ENCODE measurements at places on chromosomes 7 and 10.

GRCh38 chr7:108503112-108504026 lies 22.6 kb downstream of the PNPLA8 start:
- DNase-seq, result no peak

GRCh38 chr7:106793015-106793975 lies 71.8 kb upstream of the PIK3CG start:
- no peak for DNase-seq

GRCh38 chr10:60281792-60282353 lies 107.8 kb downstream of the ANK3 start:
- DNase-seq, result no peak

DNA sequence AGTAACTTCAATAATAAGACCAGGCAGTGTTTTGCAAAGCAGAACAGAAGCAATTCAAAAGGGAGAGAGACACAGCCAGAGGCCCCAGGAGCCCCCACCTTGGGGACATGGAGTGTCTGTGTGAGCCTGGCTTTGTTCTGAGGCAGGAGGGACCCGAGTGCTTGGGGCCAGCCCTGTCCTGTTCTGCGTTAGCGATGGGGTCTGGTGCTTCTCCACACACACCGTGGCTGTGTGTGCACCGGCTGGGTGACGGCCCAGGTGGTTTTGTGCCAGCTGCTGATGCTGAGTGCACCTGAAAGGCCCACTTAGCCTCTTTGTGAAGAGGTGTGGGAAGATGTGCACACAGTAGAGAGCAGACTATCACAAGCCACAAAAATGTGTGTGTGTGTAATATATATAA lies 468.9 kb downstream of the DNAJB6 start:
- DNase-seq, result no peak

DNA sequence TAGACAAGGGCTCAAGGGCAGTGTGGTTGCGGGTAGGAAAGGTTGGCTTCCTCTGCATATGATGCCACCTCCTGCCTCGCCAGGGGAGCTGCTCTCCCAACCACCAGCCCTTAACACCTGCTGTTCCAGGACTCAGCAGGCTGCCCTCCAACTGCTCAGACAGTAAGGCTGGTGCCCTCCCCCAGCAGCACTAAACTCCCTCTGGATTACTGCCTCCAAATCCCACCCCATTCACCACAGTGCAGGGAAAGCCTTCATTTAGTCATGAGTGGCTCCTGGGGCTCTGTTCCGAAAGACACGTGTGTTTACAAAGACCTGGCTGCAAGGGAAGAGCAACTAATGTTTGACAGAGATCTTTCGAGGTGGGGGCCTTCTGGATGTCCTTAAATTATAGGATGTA lies 437.2 kb upstream of the MKI67 start:
- no peak for DNase-seq

DNA sequence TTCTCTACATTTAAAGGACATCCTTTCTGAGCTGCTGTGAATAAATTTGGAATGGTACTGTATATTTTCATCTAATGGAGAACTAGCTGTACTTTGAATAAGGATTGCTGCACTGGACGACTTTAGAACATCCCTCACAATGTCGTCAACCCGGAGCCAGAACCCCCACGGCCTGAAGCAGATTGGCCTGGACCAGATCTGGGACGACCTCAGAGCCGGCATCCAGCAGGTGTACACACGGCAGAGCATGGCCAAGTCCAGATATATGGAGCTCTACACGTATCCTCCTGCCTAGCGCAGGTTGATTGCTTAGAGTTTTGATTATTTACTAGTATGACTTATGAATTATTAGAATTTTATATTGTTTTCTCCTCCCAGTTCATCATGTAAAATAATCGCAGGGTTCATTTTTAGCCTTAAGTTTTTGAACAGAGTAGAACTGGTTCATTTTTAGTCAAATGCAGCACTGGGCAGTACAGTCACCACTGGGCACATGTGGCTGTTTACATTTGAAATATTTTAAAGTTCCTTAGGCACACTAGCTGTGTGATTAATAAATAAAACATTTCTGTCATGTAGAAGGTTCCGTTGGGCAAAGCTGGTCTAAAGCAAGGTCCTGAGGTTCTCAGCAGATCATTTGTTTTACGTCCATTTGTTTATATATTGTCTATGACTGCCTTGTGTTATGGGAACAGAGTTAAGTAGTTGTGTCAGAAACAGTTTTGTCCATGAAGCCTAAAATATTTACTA lies 31.5 kb downstream of the CUL1 start:
- no peak for DNase-seq

DNA sequence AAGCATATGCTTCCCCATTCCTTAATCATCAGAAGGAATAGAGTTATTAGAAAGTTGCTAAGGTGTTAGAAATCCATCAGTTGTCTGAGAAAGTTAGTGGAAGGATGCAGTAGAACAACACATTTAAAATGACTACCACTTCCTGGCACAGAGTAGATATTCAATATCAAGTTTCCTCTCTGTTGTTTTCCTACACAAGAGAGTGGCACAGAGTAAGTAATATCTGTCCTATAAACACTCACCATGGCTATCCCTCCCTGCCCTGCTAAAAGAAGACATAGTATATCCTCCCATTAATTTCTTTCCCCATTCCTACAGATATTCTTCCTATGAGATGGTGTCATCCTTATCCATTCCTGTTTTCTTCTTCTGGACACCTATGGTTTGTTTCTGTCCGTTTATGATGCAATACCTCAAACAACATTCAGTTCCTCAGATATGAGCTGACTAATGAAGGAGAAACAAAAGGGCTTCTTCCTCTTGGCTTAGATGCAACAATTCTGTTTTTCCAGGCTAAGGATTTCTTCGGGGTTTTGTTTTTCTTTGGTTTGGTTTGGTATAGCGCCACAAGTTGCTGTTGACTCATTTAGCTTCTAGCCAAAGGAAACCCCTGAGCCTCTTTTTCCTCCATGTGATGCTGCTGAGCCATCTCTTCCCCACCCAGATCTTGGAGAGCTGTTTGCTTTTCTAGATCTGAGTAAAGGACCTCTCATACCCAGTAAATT lies 32.9 kb upstream of the BPGM start:
- no peak for DNase-seq

- DNase-seq, result no peak
These were observed 527.4 kb upstream of the VSTM2A start for GRCh38 chr7:54014765-54015164.

DNA sequence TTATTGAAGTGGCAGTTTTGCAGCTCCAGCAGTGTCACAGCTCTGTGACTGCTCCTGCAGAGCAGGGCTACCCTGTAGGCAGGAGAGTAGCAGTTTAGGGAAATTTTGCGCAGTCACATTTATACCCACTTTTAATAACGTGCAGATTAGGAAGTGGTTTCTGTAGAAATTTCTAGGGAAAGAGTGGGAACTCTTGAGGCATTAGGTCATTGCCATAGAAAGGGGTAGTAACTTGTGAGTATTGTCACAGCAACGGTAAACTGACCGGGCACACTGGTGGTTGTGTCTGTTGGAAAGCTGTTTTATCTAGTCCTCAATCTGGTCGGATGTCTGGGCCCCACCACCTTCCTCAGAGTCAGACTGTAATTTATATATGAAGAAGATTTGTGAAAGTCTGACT lies 51.9 kb downstream of the CDC14C start:
- no peak for DNase-seq

GRCh38 chr10:119139464-119140067 lies 25.9 kb downstream of the SFXN4 start:
- DNase-seq, result no peak

DNA sequence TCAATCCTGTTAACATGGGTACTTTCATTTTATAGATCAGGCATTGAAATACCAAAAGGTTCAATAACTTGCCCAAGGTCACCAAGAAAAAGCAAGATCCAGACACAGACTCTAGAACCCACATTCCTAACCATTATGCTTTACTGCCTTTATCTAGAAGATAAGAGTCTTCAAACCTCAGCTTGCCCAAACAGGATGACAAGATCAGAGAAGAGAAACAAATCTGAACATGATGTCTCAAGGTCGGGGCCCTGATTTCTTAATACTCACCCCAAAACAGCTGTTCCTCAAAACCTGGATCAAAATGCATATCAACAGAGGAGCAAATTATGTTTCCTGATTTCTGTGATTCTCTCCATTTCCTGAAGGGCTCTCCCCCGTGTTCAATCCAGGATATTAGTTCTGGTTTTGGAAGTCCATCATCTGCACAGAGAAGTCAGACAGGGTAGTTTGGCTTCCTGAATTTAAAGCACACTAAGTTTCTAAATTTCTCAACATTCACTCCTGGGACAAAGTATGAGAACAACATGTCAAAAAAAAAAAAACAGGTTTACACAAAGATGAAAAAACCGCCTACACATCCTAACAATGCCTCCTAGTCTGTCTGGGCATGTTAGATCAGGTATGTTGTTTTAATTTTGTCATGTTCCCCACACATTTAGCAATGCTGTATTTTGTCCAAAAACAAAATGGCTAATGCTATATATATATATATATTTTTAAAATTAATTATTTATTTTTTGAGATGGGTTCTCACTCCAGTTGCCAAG lies 16.2 kb downstream of the ZNF786 start:
- no peak for DNase-seq

GRCh38 chr7:1027242-1028043 lies 16.9 kb upstream of the GPR146 start:
- DNase-seq, result peak; percentile 29

- no peak for DNase-seq
These were observed 199.1 kb upstream of the LYZL2 start for GRCh38 chr10:30828680-30829079.

DNA sequence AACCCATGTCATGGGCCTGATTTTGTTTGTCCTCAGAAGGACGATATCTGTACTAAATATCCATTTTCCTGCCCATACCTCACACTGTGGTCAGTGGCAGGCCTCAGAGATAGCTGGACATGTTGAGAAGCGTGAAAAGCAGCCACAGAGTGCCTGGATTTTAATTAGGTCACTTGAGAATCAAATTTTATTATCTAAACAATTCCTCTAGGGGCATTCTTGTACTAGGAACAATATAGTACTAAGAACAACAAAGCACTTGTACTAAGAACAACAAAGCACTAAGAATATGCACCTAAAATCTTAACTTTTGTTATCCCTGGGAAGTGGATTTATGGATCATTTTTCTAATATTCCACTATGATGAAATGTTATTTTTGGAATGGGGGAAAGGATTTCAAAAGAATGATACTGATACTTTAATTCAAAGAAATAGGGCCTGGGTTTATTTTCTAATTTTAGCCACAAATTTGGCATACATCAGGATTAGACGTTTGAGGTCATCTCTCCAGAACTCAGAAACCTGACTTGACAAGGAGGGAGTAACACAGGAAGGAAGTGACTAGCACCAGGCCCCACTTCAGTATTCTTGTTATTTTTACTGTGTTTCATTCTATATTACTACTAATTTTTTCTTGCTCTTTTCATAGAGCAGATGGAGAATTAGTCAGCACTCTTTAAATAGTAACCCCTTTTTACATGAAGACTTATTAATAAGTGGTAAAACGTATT lies 112.2 kb downstream of the EXOC4 start:
- no peak for DNase-seq

- DNase-seq, result no peak
These were observed 171.8 kb downstream of the PRKAG2 start for GRCh38 chr7:151704960-151705635.

GRCh38 chr10:10499839-10500238 lies 517.8 kb upstream of the CELF2 start:
- DNase-seq, result no peak

GRCh38 chr10:89258881-89259280 lies 7.3 kb upstream of the LIPA start:
- DNase-seq, result no peak

DNA sequence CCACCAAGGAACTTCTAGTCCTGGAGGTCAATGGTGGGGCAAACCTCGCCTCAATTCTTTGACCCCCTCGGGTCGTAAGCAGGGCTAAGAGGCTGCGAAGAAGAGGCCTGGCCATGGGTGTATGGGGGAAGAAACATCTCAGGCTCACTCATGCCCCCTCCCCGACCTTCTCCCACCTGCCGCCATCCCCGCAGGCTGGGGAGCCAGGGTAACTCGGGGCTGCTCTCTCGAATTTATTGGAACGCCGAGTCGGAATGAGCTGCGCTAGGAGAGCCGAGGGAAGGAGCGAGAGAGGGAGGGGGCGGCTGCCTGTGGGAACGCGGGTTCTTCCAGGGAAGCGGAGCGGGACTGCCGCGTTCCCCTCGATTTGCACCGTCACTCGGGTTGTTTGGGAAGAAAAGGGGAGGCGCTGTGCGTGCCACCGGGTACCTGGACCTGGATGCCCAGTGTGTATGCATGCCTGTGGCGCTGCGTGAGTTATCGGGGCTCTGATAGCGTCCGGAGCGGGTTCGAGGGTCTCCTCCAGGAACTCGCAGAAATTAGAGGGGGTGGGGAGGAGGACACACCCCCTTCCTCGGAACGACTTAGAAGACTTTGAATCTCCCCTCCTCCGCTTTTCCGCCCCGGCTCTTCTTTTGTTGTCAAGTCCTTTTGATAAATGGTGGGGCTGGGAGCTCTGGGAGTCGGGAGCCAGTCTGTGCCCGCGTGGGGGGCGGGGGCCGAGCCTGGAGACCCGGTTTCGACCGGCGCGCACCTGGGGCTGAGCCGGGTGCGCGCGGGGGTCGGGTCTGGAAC lies 1.8 kb upstream of the ZNF503 start:
- peak; percentile 70 for DNase-seq

DNA sequence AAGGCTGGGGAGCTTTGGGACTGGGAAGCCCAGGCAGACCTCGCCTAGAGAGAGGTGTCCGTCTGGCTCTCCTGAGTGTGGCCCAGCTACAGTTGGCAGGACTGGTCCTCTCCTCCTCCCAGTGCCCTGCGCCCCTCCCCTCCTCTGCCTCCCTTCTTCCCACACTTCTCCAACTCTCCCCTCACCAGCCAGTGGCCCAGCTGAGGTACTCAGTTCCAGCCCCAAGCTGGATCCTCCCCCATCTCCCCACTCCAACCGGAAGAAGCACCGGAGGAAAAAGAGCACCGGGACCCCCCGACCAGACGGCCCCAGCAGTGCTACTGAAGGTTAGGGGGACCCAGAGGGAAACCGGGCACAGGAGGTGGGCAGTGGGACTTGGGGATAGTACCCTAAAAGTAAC lies 27.7 kb downstream of the GBX1 start:
- DNase-seq, result no peak

DNA sequence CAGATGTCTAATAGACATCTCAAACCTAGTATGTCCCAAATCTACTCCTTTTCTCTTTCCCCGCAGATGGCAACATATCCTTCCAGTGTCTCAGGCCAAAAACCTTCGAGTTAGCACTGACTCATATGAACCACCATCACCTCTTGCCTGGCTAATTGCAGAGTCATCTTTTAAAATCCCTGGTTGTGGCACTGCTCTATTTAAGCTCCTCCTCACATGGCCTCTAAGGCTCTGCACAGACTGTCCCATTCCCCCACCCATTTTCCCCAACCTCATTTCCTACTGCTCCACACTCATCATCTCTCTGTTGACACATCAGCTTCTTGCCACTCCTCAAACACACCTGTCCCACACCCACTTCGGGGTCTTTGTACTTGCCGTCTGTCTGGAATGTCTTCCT lies 16.8 kb upstream of the HBP1 start:
- DNase-seq, result no peak
